ENCODE measurements at places on chromosomes 1 and 21. TPM values are rescaled to one million over a fixed set of nuclear protein-coding genes. Genes with fewer than 3 reads are reported as not detected.
A peak's percentile ranks its signal among the peaks of the same experiment; 100 is the strongest.

DNA sequence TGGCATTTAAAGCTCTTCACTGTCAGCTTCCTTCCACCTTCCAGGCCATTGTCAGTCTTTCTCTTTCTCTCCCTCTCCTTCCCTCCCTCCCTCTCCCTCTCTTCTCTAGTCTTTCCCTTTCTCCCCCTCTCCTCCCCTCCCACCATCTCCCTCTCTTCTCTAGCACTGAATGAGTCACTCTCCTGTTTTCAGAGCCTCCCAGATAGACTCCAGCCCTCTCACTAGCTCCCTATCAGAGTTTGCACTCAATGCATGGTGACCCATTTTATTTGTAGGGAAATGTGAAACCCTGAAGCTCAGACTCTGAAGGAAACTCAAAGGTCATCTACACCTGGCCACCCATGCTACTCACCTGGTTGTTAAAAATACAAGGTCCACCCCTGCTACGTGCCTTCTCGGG is 4.4 kb upstream of the MATN1 start:
- peak; percentile 68 for DNase-seq

DNA sequence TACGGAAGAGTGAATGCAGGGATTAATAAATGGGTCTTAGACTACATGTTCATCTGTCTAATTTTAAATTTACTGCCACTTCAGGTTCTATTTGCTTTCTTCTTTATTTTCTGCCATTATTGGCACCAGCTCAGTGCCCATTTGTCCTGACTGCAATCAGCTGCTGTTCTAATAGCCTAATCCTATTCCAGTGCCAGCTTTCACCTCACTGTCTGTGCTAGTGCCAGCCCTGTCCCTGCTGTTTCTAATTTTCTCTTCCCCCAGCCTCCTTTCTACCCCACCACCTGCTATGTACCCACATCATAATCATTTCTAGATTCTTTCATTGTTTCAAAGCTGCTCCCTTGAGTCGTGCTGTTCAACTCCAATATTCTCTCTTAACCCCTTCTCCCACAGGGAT is 86.4 kb downstream of the KCNK1 start:
- no peak for DNase-seq

DNA sequence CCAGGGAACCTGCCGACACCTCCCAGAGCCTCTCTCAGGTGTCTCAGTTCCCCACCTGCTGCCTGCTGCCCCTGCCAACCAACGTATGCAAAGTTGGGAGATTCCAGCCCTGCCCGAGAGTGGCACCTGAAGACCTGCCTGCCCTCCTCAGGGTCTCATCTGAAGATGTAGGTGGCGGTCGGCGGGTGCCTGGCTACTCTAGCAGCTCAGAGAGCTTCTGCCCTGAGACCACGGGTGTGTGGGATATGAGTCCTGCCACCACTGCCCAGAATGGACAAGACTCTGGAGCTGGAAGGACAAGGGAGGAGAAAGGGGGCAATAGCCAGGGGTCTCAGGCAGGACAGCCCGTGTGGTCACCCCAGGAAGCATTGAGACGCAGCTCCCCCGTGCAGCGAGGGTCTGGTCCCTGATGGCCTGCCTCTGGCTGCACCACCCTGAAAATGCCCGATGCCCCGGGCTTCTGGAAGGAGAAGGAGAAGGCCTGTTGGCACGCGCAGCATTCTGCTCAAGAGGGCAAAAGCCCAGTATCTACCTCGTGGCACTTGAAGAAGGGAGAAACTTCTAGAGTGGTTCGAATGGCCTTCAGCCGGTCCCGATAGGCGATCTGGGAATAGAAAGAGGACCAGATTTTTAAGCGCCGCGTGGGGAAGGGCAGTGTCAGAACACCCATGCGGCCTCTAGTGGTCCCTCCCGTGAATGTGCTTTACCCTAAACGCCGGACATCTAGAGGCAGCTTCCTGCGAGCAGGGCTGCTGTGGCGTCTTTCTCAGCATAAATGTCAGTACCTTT is 88.8 kb downstream of the STUM start:
- no peak for DNase-seq

The OR2L3 gene
- not detected for total RNA-seq

DNA sequence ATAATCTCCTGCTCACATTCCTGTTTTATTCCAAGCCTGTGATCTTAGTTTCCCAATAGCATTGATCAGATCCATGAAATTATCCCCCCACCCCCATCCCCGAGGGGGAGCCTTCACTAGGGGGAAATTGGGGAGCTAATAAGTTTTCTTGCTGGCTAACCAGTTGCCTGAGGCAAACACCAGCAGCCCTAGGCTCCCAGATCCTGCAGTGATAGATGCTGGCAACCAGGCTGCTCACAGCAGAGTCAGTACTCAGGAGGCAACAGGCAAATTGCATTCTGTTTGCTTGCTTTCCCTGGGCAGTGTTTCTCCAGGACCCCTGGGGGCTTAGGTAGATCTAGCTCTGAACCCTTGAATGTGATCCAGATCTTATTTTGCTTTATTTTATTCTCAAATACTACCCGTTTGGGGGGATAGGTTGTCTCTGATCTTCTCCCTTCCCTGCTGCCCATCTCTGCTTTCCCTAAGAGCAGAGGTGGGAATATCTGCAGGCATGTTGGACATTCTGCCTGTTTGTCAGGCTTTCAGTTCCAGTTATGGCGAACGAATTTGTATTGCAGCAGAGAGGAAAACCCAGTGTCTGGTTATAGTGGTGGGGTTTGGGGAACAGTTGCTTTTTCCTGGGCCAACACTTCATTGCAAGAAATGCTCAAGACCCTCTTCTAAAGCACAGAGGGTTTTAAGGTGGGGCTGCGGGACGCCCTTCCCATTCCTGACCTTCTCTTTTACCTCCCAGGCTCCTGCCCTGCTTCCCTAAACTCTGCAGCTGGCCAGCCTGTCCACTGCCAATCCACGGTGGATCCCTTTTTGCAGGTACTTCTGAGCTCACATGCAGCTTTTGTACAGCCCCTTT is 289.8 kb upstream of the PLXNA2 start:
- no peak for DNase-seq

The SWT1 gene
- total RNA-seq, result 2.3 TPM

DNA sequence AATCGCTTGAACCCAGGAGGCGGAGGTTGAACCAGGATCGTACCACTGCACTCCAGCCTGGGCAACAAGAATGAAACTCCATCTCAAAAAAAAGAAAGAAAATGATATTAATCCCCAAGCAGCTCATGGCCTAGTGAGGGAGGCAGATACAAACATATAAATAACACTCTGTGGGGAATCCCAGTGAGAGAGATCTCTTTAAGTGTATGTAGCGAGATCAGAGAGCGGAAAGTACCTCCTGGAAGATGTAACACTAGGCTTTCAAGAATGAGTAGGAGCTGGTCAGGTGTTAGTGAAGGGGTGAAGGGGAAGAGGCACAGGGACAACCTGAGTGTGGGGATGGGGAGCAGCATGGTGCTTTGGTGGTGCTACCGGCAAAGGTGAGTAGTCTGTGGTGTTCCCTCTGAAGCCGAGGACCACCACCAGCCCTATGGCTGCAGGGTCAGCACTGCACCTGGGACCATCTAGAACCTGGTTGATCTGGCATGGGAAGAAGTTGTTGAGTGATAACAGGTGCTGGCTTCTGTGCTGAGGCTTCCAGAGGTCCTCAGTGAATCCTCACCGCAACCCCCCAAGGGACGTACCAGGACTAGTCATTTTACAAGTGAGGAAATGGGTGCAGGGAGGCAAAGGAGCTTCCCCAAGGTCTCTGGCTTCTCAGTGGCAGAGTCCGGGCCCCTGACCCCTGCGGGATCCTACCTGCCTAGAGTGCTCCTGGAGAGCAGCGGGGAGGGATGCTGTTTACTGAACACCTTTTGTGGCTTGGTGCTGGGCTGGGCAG is 367.6 kb upstream of the VAMP3 start:
- peak; percentile 15 for DNase-seq

DNA sequence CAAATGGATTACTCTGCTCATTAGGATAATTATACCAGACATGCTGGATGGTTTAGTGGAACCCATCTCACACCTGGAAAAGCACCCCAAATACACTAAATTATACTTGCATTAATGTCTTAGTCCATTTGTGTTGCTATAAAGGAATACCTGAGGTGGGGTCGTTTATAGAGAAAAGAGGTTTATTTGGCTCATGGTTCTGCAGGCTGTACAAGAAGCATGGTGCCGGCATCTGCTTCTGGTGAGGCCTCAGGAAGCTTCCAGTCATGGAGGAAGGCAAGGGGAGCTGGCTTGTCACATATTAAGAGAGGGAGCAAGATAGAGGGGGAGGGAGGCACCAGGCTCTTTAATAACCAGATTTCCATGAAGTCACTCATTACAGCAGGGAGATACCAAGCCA is 95.6 kb downstream of the MT1HL1 start:
- DNase-seq, result no peak

The NES gene
- total RNA-seq, result 0.03 TPM

The CD84 gene
- total RNA-seq, result not detected

DNA sequence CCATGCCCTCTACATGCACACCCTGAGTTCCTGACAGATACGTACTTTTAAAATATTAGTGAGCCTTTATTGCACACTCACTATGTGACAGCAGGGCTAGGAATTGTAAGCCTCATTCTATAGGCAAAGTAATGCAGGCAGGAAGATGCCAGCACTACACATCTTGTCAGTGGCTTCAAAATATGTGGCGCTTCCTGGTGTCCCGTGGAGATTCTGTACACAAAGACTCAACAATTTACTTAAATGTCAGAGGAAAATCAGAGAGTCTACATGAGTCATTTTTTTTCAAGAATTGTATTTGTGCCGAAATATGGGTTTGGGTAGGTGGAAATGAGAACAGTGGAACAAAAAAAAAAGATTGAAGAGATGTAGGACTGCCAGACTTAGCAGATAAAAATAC is 27.6 kb downstream of the RNASEL start:
- no peak for DNase-seq

The CPLANE2 gene
- total RNA-seq, result 7.3 TPM

DNA sequence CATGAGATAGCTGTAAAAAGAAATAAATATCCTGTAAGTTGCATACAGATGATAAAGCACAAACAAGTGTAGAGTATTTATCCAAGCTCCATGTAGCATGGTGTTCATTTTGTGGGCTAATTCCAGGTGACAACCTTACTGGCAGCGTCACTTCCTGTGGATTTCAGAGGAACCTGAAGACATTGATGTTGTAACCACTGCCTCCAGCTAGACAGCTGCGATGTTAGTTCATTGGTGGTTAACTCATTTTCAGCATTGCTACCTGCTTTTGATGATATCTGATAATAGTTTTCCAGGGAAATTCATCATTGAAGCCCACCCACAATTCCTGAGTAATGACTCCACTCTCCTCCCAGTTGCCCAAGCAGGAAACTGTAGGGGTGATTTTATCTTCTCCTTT is 3.0 kb downstream of the HSD3B1 start:
- no peak for DNase-seq

The DNM3 gene
- 1.7 TPM for total RNA-seq

The RGS1 gene
- total RNA-seq, result not detected

The BTBD8 gene
- total RNA-seq, result 3.6 TPM

DNA sequence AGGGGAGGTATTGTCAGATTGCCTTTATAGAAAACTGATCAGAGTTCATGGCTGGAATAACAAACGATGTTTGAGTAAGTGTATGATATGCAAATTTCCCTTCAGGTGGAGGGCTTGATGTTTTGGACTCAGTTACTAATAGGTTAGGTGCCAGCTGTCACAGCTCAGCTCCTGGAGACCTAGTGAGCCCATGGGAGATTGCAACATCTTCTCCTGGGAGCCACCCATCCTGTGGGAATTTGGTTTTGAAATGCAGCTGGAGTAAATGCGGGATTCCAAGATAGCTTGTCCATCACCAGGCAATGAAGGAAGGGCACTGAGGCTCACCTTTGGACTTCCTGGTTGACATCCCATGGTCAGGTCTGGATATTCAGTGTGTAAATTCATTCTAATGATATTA is 211.4 kb upstream of the NRIP1 start:
- DNase-seq, result no peak

GRCh38 chr1:25936947-25937346 is 30.7 kb upstream of the STMN1 start:
- no peak for DNase-seq

GRCh38 chr1:51768971-51769588 is 109.4 kb downstream of the NRDC start:
- peak; percentile 60 for DNase-seq

DNA sequence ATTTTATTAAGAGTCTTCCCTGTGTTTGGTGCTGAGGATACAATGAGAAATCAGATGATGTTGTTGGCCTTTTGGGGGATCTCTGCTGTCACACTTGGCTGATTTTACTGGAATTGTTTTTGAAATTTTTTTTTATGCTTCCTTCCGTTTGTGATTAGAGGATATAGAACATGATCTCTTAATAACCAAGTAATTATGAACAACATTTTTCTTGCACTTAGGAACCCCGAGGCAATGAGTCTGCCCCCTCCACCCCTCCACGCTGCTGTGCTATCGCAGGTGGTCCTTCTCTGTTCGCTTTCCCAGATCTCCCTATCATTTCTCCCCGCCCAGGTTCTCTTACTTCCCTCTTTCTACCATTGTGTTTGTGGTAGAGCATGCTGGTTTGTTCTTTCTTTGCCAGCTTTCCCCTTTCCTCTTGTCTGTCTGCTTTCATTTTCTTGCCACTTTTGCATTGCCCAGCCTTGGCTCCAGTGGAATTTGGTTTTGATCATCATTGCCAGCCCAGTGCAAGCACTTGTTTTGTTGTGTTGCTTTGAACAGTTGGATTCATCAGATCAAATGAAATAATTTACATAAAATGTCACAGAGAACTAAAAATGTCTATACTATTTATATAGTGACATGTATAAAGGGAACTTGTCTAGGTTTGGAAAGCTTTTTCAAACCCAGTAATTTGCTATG is 73.1 kb upstream of the SCCPDH start:
- DNase-seq, result no peak

GRCh38 chr1:43930168-43930948 is 3.2 kb upstream of the ARTN start:
- DNase-seq, result no peak

The ALX3 gene
- not detected for total RNA-seq

- DNase-seq, result no peak
Observed at GRCh38 chr1:161736335-161736969, 13.1 kb upstream of the DUSP12 start.

The MIB2 gene
- total RNA-seq, result 35.7 TPM

The FMOD gene
- not detected for total RNA-seq

- no peak for DNase-seq
Observed at GRCh38 chr1:6961289-6961688, 176.0 kb downstream of the CAMTA1 start.

GRCh38 chr1:208885650-208886049 is 641.5 kb upstream of the PLXNA2 start:
- DNase-seq, result no peak

The WNT2B gene
- 0.23 TPM for total RNA-seq

The SERTAD4 gene
- 1.1 TPM for total RNA-seq

- DNase-seq, result no peak
Observed at GRCh38 chr1:100950781-100951180, 54.9 kb downstream of the SLC30A7 start.

GRCh38 chr1:175471039-175471800 is 272.2 kb downstream of the TNR start:
- peak; percentile 22 for DNase-seq

The EXTL1 gene
- total RNA-seq, result not detected

The NID1 gene
- total RNA-seq, result 1.2 TPM

The STXBP3 gene
- total RNA-seq, result 6.4 TPM

The ATP6V1G3 gene
- not detected for total RNA-seq

- no peak for DNase-seq
Observed at GRCh38 chr1:94326329-94326728, 88.9 kb upstream of the ARHGAP29 start.
